ENCODE measurements at places on chromosomes 1 and 21. TPM values are rescaled to one million over a fixed set of nuclear protein-coding genes. Genes with fewer than 3 reads are reported as not detected.
A peak's percentile ranks its signal among the peaks of the same experiment; 100 is the strongest.

DNA sequence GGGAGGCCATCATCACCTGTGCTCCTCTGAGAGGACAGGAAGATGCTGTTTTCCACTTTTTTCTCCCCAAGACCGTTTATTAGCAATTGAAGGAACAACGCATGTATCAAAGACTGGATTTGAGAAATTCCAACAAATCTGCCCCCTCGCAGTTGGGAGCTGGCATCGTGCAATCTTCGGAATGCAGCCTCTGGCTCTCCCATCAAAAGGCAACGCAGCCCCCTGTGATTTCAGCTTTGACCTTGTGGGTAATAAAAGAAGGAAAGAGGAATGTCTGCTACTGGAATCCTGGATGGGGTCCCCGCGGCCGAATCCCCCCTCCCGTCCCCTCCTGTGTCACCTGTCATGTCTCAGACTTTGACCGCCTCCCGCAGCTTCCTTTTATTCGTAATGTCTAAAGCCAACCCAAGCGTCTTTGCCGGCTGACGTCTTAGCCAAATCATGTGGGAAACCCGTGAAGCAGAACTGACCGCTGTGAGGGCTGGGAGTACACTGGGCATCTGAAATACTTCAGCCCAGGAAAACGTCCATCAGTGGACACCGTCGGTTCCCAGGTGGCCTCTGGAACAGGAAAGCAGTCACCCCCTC is 101.5 kb downstream of the WDR4 start:
- H3K27ac ChIP-seq = no peak overlapping the region
- peaks cover 26% of the 10 kb centered on the region for H3K27me3 ChIP-seq
- no peak overlapping the region for H3K4me3 ChIP-seq
- DNase-seq = peak; percentile 71
- H3K4me1 ChIP-seq = no peaks in the 10 kb centered on the region

DNA sequence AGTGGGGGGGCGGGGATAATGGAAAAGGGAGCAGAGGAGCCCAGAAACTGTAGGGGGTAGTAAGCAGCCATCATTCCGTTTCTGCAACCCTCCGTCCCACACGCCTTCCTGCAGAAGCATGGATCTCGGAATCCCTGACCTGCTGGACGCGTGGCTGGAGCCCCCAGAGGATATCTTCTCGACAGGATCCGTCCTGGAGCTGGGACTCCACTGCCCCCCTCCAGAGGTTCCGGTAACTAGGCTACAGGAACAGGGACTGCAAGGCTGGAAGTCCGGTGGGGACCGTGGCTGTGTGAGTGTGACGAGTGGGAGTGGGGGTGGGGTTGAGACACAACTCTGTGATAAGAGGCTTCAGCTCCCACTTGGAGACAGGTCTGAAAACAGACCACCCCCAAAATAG is 706 bp downstream of the CREB3L4 start:
- H3K27ac ChIP-seq = peak overlapping the region; percentile 22
- peak overlapping the region; percentile 71 for H3K4me3 ChIP-seq
- H3K36me3 ChIP-seq = peaks cover 4% of the 10 kb centered on the region
- peak; percentile 61 for DNase-seq
- H3K27me3 ChIP-seq = no peaks in the 10 kb centered on the region
- H3K4me1 ChIP-seq = peaks cover 20% of the 10 kb centered on the region

DNA sequence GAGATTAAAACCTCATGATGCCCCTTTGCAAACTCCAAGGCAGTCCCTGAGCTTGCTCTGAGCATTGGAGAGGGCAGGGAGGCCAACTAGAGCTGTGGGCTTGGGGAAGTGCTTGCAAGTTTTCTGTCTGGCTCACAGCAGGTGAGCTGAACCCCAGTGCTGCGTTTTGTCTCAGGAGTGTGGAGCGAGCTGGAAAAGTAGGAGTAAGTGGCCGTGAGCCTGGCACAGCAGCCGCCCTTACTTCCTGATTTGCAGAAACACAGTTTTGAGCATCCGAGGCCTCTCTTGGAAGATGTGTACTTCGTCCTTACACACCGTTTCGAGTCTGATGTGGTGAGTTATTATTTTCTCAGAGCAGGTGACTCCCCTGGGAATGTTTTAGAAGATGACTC is 221.2 kb upstream of the C1orf174 start:
- no peaks in the 10 kb centered on the region for H3K27me3 ChIP-seq
- H3K27ac ChIP-seq = no peak overlapping the region
- H3K36me3 ChIP-seq = no peaks in the 10 kb centered on the region
- peak; percentile 67 for DNase-seq
- no peak overlapping the region for H3K4me3 ChIP-seq

DNA sequence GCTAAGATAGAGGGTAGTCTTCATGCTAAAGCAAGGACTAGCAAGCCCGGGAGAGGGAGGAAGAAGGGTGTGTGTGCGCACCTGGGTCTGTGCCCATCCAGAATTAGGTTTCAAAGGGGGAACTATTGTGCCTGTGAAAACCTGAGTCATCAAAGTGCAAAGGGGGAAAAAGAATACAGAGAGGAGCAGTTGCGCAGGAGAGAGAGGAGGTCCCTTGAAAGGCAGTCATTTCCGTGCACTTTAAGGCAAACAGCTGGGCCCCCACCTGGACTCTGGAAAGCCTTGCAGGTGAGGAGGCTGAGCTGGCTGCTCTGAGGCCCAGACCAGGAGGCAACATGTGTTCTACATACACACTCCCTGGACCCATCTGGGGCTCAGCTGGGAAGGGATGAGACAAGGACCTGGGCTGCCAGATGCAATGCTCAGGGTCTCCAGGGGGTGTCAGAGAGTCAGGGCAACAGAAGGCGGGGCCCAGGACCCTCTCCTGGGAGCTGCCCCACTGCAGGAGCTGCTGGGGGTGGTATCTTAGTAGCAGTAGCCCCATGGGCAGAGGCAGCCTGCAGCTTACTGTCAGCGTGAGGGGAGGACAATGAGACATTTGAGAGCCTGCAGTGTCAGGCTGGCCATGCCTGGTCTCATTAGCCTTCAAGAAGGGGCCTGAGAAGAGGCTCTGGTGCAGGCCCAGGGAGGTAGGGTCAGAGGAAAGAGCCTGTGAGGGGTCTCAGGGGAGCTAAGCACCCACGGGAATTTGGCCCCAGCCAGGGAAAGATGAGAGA is 14.3 kb downstream of the PROK1 start:
- H3K4me3 ChIP-seq = no peak overlapping the region
- H3K4me1 ChIP-seq = peaks cover 18% of the 10 kb centered on the region
- H3K36me3 ChIP-seq = no peaks in the 10 kb centered on the region
- H3K27ac ChIP-seq = no peak overlapping the region
- DNase-seq = no peak
- H3K27me3 ChIP-seq = peaks cover 5% of the 10 kb centered on the region

DNA sequence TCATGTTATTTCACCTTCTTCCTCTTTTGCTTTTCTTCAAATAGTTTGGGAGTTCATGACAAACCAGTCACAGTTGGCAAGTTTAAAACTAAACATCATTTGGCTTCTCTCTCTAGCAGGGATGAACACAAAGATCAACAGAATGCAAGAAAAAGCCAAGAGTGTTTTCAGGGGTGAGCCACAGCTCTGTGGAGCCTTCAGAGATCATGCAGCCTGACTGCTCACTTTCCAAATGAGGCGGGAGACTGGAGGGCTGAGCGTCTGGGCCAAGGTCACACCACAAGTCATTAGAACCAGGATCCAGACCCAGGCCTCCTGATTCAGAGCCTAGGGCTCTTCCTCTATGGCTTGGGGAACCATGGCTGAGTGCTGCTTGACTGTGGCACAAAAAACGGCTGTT is 2.7 kb downstream of the DPT start:
- H3K4me3 ChIP-seq = no peak overlapping the region
- H3K4me1 ChIP-seq = peaks cover 6% of the 10 kb centered on the region
- H3K27ac ChIP-seq = no peak overlapping the region
- H3K36me3 ChIP-seq = no peaks in the 10 kb centered on the region
- H3K27me3 ChIP-seq = no peaks in the 10 kb centered on the region

- no peak within 1 kb of the TSS for H3K4me3 ChIP-seq
- H3K27ac ChIP-seq = no peak within 1 kb of the TSS
- no peaks in the 10 kb centered on the region for H3K36me3 ChIP-seq
These were observed at the start of gene TPM3 for GRCh38 chr1:154191990-154192461. Gene TPM3, minus strand, starts transcription at chr1:154192100. Its CDS starts 82 bp downstream, at chr1:154192018.

DNA sequence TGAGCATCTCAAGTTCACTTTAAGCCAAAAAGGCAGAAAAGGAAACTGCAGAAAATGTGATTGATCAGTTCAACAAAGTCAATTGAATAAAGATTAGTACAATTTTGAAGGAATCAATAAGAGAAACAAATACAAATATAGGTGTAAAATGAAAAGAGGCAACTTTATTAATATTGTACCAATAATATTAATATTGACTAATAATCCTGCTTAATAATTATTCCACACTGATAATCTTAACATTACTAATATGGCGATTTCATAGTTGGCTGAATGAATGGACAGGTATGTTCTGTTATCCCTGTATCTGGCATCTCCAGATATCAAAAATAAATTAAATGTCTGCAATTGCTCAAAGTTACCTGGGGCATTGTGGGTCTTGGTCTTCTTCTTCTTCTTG is 61.8 kb downstream of the PRKAB2 start:
- no peak for DNase-seq
- H3K4me3 ChIP-seq = no peak overlapping the region

DNA sequence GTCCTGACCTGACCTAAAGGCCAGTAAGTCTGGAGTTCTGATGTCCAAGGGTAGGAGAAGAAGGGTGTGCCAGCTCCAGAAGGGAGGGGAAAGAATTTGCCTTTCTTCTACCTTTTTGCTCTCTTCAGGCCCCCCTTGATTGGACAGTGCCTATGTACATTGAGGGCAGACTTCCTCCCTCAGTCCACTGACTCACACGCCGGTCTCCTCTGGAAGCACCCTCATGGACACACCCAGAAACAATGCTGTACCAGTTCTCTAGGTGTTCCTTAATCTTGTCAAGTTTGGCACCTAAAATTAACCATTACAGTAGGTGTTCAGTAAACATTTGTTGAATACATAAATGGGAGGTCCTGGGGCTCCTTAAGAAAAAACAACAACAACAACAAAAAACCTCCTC is 51.0 kb upstream of the POU2F1 start:
- H3K4me1 ChIP-seq = no peaks in the 10 kb centered on the region
- no peak for DNase-seq
- no peaks in the 10 kb centered on the region for H3K36me3 ChIP-seq
- H3K27ac ChIP-seq = no peak overlapping the region
- H3K4me3 ChIP-seq = no peak overlapping the region
- H3K27me3 ChIP-seq = peaks cover 4% of the 10 kb centered on the region

GNB1 gene
- total RNA-seq = 84.6 TPM

COL11A1 gene
- 158 TPM for total RNA-seq

LELP1 gene
- not detected for total RNA-seq

CLCNKA gene
- total RNA-seq = not detected

Measured in osteoblast (primary cell).